ENCODE measurements at places on chromosomes 7 and 10.

GRCh38 chr10:89679986-89680385, 21.4 kb upstream of the KIF20B start:
- no peak for DNase-seq

GRCh38 chr10:21943633-21944265, 59.8 kb downstream of the DNAJC1 start:
- DNase-seq: no peak

DNA sequence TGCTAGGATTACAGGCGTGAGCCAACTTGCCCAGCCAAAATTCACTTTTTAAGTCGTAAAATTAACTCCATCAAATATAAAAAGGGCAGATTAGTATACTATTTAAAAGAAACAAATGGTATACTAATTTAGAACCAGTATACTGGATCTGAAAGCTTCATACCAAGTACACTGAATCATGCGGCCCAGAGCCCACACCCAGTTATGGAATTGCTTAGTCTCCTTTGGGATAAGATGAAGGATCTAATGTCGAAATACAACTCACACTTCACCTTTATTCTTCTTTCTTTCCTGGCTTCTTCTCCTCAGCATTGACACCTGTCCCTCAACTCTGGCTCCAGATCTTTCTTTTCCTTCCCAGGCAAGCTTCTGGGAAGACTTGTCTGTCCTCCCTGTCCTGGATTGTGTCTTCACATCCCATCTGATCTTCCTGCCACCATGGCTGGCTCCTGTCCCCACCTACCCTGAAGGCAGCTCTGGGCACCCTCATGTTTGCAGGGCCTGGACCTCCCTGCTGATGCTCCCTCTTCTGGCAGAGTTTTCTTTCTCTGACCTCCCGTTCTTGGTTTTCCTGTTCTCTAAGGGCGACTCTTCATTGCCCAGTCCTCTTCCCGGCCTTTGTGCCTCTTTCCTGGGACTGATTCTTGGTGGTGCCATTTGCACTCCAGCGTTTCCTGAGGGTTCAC, 57.8 kb upstream of the CTBP2 start:
- DNase-seq: no peak

- DNase-seq: no peak
Measured at GRCh38 chr10:43226851-43227845, 39.7 kb downstream of the RASGEF1A start.

DNA sequence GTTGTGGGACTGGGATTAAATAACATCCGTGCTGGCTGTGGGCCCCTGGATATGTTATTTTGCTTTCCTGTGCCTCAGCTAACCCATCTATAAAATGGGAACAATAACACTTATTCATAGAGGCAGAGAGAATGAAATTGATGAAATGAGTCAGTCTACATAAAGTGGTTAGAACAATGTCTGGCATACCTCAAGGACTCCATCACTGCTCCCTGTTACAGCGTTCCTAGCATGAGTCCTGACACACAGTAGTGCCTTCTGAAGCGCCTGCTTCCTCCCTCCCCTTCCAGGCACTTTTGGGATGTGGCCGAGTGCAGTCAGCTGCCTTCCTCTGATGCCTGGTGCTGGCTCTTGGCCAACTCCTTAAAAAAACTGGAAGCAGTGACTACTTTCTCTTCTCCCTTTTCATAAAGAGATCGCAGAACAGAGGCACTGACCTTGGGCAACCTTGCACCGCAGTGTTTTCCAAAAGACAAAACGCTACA, 108.4 kb upstream of the ZMIZ1 start:
- no peak for DNase-seq
